ENCODE measurements at places on chromosomes 7 and 10.

- no peak for DNase-seq
Observed at GRCh38 chr10:46028584-46029460, 1.6 kb downstream of the NCOA4 start.

- no peak for DNase-seq
Observed at GRCh38 chr7:6250364-6250833, 22.0 kb downstream of the CYTH3 start.

GRCh38 chr7:43593010-43593409, 10.1 kb downstream of the STK17A start:
- no peak for DNase-seq

- DNase-seq = no peak
Observed at GRCh38 chr7:128014811-128015210, 16.4 kb downstream of the LRRC4 start.

DNA sequence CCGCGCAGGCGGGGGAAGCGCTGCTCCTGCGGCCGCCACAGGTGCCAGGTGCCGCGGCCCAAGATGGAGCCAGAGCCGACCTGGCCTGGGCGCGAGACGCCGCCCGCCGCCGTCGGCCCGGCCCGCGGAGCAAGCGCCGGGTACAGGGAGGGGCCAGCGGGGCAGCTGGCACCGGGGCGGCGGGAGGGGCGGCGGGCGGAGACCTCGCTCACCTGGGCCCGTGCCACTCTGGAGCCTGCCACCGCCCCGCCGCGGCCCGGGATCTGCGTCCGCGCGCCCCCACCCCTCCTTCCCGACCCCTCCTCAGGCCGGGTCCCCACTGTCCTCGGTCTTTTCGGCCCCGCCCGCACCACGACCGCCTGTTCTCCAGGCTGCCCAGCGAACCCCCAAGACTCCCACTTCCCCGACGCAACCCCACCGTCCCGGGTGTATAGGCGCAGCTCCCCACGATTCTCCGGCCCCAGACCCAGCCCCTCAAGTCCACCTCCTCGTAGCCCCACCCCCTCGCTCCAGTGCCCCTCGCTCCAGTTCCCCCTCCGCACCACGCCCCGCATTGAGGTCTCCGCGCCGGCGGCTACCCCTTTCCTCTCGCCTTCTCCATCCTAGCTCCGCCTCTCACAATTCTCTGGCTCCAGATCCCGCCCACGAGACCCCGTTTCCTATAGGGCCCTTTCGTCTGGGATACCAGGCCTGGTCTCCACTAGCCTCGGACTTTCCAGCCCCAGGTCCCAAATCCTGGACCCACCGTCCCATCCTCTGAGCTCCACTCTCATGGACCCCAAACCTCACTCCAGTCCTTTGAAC, at the start of gene GPRIN2:
GPRIN2 (minus strand) TSS at position 144 of the 804 bp plus-strand sequence. CDS start 5,922 bp downstream, outside the sequence.
- no peak for DNase-seq

DNA sequence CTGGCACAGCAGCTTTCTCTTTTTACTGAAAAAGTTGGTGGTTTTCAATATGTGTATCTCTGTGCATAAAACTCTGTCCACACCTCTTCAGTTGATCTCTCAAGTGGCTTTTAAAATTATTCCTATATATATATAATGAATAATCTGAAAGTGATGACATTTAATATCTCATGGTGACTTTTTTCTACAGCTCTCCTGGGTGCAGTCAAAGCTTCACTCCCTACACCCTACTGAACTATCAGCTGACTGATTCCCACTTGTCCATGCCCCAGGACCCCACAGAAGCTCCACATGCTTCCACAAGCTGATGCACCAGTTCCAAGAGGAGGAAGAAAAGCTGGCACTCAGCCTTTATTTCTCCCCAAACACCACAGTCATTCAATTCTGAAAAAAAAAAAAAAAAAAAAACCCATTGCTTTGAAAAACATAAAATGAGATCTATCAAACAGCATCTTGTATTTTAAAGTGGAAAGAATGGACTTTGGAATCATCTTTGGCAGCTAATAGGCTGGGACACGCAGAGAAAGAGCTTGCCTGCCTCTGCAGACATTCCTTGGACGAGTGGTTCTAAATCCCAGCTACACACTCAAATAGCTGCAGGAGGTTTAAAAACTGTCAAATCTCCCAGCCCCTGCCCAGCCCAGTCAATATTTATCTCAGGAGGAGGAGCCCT, 75.3 kb upstream of the GDF10 start:
- no peak for DNase-seq

- no peak for DNase-seq
Observed at GRCh38 chr7:67620216-67620933, 623.7 kb downstream of the TYW1 start.

DNA sequence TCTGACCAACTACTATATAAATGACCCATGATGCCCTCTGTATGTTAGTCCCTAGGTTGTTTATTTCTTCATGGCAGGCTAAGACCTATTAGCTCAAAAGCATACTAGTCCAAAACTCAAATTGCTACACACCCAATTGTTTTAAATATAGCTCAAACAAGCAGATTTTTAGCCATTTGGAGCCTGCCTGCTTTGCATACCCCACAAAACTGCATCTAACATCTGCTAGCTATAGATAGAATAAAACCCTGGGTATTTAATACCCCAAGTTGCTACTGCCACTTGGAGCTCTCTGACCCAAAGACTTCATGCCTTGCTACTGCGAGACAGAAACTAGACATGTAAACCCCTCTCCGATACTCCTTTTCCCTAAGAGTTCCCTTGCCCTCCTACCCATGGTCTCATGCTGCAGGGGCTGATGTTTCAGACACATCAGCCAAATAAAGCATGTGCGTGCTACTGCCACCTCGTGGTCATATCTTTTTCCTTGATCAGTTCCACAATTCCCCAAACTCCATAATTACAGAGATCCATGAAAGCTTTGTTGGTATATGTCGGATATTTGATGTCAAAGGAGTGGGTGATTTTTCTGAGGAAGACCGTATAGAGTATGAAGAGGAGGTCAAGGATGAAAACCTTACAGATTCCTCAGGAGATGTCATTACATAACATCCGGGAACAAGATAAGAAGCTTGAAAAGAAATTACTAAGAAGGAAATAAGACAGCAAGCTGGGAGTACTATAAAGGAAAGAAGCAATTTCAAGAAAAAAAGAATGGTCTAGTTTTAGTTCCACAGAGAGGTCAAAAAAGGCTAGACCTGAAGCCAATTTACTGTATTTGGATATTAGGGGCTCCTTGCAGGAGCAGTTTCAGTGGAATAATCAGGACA, 386.6 kb downstream of the SH2D4B start:
- no peak for DNase-seq

GRCh38 chr10:101492205-101492604, 95.9 kb downstream of the POLL start:
- DNase-seq = no peak

DNA sequence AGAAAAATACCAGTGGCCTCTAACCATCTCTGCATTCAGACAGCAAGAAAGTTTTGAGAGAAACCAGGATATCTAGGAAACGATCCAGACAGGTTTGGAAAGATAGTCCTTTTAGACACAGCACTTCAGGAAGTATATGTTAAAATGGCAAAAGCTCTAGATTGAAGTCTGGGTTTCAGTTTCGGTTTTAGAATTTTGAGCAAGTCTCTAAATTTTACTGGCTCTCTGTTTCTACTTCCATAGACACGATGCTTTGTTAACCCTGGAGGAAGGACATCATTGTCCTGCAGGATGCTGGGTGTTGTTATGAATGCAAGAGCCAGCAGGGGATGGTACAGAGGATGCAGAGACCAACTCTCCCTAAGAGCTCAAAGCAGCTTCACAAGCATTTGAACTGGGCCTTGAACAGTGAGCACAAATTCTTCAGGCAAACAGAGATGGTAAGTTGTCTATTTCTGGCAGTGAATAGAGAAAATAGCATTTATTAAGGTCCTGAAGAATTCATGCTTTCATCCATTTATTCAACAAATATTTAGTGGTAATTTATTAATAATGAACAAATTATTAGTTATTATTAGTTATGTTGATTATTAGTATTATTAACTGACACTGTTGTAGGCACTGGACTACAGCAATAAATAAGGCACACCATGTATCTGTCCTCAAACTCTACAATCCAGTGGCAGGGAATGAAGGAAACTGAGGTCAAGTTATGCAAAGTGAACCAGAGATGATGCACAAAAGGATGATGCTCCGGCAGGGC, 152.7 kb upstream of the NRP1 start:
- DNase-seq = no peak

DNA sequence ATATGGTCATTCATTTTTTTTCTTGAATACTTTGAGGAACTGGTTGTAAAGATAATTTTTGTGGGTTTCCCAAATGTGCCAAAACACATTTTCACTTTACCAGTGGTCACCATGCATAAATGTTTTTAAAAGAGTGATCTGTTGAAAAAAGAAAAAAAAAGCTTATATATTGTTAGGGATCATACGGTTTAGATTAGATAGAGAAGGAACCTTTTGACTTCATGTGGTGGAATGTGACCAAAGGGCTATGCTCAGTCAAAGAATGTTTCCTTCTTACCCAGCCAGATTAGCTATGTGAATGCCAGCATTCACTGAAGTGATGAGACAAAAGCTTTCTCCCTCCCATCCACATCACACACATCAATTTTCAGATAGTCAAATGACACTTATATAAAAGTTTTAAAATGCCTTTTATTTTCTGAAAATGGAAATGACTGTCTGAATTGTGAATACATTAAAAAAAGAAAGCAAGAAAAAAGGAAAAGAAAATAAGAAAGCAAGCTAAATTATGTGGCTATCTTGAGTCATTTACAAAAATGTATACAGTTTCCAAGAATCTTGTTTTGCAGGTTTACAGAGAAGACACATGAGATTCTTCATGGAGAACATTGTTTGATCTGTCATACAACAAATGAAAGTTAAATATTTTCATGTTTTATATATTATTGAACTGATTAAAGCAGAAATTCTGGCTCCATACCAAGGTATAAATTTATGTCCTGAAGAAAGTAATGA, 8.6 kb upstream of the CPED1 start:
- DNase-seq = no peak

DNA sequence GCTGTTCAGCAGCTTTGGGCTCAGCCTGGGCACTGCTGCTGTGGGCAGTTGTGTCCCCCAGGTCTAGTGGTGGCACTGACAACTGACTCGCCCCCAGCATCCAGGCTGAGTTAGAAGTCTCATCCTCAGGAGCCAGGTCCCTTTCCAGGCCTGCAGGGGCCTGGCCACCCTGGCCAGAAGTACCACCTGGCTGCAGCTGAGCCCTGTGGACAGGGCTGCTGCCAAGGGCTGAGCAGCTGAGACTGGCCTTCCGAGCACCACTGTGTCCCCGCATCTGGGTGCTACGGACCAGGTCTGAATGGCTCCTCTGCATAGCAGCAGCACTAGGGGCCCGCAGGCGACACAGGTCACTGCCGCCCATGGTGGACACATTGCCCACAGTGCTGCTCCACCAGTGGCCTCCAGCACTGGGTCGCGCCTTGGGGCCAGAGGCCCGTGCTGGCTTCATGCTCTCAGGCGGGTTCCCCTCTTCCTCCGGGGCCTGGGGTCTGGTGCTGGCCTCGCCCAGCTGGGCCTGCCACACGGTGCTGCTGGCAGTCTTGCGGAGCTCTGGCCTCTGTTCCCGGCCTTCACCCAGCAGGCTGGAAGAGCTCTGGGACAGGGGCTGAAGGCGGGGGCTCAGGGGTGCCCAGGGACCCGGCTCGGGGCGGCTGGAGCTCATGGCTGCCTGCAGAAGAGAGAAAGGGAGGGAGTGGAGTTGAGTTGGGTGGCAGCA, 6.2 kb downstream of the GPRIN2 start:
- DNase-seq = no peak

DNA sequence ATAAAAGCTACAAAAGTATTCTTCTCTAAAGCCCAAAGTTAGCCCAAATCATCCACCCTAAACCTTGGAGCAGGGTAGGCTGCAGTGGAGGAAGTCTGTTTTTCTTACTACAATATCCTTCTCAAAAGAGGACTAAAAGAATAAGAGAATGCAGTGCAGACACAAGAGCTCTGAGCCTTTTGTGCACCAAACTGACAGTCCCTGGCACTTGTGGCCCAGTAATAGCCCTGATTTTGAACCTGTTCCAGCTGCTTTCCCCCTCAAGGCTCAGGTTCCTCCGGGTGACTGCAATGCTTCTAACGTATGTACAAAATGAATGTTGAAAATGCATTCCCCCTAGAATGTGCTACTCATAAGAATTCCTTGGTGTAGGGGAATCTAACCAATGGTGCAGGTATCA, 154.4 kb downstream of the JAZF1 start:
- no peak for DNase-seq

GRCh38 chr10:600876-601659, 88.4 kb downstream of the DIP2C start:
- DNase-seq = no peak

GRCh38 chr10:127117125-127117524, 79.3 kb downstream of the INSYN2A start:
- DNase-seq = no peak

GRCh38 chr10:52394246-52394645, 80.2 kb downstream of the DKK1 start:
- DNase-seq = no peak

DNA sequence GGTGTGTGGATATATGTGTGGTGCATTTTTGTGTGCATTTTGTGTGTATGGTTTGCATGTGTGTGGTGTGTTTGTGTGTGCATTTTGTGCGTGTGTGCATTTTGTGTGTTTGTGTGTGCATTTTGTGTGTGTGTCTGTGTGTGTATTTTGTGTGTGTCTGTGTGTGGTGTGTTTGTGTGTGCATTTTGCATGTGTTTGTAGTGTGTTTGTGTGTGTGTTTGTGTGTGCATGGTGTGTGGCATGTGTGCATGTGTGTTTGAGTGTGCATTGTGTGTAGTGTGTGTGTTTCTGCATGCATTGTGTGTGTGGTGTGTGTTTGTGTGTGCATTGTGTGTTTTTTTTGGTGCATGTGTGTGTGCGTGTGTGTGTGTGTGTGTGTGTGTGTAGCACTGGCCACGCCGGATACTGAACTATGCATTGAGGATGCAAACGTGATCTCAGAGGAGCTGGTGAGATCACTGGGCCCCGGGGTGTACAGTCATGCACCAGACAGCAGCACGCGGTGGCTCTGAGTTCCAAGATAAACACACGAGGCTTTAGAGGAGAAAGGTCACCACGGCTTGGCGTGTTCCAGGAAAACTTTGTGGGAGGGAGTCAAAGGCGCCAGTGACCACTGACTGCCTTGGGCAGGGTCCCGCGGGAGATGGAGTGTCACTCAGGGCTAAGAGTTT, 106.6 kb upstream of the SHH start:
- no peak for DNase-seq

DNA sequence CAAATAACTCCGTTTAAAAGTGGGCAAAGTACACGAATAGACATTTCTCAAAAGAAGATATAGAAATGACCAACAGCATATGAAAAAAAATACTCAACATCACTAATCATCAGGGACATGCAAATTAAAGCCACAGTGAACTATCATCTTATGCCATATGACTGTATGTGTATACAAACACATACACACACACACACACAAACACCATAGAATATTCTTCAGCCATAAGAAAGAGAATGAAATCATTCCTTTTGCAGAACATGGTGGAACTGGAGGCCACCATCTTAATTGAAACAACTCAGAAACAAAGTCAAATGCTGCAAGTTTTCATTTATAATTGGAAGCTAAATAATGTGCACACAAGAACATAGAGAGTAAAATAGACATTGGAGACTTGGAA, 1019.4 kb downstream of the KCNMA1 start:
- no peak for DNase-seq

DNA sequence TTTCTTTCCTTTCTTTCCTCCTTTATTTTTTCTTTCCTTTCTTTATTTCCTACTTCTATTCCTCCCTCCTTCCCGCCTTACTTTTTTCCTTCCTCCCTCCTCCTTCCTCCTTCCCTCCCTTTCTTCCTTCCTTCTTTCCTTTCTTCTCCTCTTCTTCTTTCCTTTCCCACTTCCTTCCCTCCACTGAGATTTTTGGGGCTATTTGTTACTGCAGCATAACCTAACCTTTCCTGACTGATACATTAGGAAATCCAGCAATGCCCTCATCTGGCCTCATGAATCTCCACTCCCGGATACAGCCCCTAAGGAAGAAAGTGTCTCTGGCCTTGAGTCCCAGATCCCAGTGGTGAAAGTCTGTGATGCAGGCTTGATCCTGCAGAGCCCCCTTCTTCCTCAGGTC, 38.6 kb upstream of the BAIAP2L1 start:
- no peak for DNase-seq

All from stimulated activated CD4-positive, alpha-beta T cell treated with anti-CD3 and anti-CD28 coated beads, Interleukin-1b, Interleukin-23, amount 100 ng/mL, for 24 hours (primary cell).